ENCODE measurements at places on chromosomes 4 and X.

GRCh38 chr4:122450847-122451246 is 5.7 kb downstream of the IL2 start:
- peak; percentile 41 for DNase-seq

DNA sequence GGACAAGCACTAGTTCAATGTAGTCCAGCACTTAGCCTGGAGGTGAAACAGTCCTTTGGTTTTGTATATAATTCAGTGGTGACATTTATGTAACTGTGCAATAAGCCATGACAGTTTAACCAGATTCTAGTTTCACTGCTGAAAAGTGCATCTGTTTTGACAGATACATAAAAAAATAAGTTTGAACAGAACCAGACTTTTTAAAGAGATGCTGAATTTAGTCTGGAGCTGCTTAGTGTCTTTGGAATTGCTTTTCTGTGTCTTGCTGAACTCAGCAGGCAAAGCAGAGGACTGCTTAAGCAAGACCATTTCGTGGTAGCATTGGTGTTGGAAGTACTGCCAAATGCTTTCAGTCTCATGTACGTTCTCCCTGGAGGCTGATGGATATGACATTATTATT is 393.5 kb downstream of the MAPK10 start:
- no peak for DNase-seq

GRCh38 chrX:55488593-55489313 is 895 bp downstream of the USP51 start:
- DNase-seq: peak; percentile 47

DNA sequence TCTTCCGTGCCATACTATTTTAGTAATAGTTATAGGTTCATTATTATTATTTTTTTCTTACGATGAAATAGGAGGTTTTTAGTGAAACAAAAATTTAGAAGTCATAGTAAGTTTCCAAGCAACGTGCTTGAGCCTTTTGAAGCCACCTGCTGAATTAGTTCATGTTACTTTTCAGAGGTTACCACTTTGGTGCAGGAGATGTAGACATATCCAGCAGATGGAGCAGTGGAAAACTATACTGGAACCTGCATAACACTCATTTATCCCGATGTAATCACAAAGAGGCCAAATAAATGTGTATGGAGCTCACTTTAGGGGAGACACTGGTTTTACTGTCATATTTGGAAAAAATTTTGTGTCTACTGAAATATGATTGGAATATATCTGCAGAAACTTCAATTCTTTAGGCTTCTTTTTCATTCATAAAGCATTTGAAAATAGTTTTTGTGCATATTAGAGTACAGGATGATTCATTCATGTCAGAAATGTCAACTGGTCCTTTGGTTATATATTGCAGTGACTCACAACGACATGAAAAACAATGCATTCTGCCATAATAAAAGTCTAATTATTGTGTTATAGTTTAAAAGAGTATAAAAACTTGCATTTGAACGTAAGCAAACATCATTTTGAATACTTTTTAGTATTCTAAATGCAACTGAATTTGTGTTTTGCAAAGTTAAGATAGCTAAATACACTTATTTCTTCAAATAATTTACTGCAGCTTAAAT is 2182.9 kb upstream of the TENM3 start:
- no peak for DNase-seq

- DNase-seq: peak; percentile 92
Measured at GRCh38 chr4:8440492-8441311, at the start of the genes ACOX3 and TRMT44. Gene ACOX3 (minus strand): TSS chr4:8440723. CDS start chr4:8416521, 24,202 bp downstream. Gene TRMT44 (plus strand): TSS chr4:8440777. CDS start chr4:8440823, 46 bp downstream.

- no peak for DNase-seq
Measured at GRCh38 chr4:26365537-26366150, 44.8 kb downstream of the RBPJ start.

GRCh38 chr4:99863804-99864203 is 30.4 kb downstream of the LAMTOR3 start:
- no peak for DNase-seq

- no peak for DNase-seq
Measured at GRCh38 chrX:49155243-49155899, 7.2 kb upstream of the MAGIX start.

DNA sequence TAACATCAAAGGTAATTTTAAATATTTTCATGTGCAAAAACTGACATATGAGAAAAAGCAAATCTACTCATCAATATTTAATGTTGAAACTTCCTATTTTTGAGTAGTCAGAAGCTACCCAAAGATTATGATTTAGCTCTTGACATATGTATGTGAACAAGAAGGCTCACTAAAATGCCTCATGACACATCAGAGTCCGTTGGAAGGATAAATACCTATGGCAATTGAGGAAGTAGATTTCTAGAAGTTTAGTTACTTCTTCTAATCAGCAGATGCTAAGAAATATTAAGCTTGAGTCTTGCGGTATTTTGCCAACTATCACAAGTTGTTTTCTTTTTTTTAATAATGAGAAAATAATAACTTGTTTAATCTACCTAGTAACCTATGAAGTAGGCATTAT is 55.3 kb downstream of the MSL3 start:
- no peak for DNase-seq

GRCh38 chrX:148310426-148311165 is 189.8 kb upstream of the AFF2 start:
- peak; percentile 47 for DNase-seq

GRCh38 chrX:46587753-46588171 is 14.2 kb downstream of the CHST7 start:
- no peak for DNase-seq

GRCh38 chr4:165631912-165632311 is 241.1 kb upstream of the TLL1 start:
- DNase-seq: no peak

DNA sequence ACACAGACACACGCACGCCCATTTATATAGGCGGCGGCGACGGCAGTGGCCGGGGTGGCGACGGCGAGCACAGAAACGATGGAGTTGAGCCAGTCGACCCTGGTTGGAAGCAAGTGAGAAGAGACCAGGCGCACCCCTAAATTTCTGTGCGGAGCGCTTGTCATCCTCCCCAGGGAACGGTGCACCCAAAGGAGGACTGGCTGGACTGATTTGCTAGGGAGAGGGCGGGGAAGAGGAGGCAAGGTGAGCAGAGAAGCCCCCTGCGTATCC is 302 bp downstream of the NHS start:
- DNase-seq: no peak

- DNase-seq: no peak
Measured at GRCh38 chrX:47229427-47229826, 3.4 kb upstream of the USP11 start.

Measured in stimulated activated CD4-positive, alpha-beta T cell treated with anti-CD3 and anti-CD28 coated beads, Interleukin-4, amount 100 ng/mL, for 4 hours (primary cell).